ENCODE measurements at places on chromosomes 1 and 21.

DNA sequence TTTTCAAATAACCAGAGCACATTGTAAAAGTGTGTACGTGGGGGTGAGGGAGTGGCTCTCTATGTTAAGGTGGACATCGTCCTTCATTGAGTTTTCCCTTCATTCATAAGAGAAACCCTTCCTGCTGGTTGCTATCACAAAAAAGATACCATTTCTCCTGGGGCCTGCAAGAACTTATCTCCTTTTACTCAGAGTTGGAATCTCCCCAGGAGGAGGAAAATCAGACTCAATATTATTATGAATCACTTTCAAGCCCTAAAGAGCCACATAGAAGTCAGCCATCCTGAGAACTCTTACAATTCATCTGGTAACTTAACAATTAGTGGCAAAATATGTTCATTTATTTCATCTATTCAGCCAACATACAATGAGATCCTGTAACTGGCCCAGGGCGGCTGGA lies 27.1 kb upstream of the TGFBR3 start:
- no peak for DNase-seq

- no peak for DNase-seq
These were observed 35.6 kb downstream of the STUM start for GRCh38 chr1:226584164-226584563.

DNA sequence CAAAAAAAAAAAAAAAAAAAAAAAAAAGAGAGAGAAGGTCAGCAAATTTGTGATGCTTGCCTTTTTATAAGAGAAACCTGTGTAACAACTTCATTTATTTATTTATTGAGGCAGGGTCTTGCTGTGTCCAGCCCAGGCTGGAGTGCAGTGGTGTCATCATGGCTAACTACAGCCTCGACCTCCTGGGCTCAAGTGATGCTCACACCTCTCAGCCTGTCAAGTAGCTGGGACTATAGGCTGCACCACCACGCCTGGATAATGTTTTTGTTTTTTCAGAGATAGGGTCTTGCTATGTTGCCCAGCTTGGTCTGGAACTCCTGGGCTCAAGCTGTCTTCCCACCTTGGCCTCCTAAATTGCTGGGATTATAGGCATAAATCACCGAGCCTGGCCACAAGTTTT lies 42.4 kb downstream of the DHCR24 start:
- no peak for DNase-seq

DNA sequence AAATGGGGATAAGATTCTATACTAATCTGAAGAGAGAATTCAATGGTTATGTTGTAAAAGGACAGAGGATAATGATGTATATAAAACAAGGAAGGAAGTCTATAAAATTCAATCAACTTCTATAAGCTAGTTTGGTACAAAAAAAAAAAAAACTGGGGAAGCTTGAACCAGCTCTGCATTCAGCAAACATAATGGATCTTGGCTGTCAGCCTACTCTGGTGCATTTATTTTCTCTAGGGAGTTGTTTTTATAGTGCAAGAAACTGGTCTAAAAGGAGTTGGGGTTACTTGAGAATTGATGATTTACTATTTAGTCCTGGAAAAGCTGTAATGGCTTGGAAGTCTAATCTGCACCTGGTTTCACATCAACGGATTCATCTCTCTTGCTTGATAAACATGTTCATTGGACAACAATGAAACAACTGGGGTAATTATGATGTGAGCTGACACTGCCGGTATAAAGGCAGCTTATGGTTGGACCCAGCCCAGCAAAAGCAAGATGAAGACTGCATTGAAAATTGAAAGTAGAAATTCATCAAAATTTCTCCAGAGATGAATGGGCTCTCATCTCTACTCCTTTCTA lies 199.4 kb upstream of the NRIP1 start:
- DNase-seq = no peak

DNA sequence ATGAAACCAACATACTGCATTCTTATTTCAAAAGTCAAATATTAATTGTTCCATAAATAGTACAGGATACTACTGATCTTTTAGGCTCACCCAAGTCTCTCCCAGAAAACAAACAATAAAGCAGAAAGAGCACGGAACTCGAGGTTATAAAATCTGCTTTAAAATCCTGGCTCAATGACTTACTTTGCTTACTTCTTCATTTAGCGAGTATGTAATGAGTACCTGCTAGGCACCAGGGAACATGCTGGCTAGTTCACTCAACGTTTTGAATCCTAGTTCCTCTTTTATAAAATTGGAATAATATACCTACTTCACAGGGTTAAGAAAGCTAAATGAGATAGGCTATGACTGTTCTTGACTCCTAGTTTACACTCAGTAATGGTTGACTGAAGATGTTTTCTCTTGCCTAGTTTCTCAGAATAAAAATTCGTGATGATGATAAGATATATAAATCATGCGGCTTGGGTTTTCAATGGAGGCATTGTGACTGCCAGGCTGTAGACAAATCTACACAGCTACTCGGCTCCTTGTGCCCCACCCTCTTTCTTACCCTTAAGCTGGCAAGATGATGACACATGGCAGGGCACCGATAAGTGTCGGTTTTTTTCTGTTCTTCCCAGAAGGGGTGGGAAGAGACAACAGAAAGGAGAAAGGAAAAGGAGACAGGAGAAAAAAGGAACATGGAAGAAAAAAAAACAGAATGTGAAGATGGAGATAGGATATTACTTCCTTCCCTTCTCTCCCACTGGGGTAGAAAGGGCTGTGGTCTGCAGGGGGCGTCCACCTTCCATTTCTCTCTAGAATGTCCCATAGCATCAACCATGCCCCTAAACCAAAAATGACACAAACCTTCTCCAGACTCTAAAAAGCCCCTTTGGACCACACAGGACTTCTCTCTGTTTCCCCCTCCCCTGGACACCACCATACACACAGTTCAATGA lies 507.1 kb downstream of the SMYD3 start:
- no peak for DNase-seq

DNA sequence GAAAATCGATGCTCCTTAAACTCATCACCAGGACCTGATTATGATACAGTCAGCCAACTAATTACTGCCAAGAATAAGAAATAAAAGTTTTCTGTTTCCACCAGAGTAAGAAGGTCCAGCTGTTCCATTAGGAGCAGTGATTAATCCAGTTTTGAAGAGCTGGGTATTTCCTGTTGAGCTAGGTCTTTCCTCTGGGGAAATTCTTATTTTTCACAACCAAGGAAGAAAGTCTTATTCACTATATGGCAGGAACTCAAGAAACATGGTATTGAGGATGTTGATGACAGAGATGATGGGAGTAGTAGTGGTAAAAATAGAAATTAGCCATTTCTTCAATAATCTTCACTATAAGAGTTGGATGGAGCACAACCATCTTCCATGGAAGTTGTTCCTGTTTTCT lies 374.6 kb upstream of the RUNX1 start:
- DNase-seq = no peak

DNA sequence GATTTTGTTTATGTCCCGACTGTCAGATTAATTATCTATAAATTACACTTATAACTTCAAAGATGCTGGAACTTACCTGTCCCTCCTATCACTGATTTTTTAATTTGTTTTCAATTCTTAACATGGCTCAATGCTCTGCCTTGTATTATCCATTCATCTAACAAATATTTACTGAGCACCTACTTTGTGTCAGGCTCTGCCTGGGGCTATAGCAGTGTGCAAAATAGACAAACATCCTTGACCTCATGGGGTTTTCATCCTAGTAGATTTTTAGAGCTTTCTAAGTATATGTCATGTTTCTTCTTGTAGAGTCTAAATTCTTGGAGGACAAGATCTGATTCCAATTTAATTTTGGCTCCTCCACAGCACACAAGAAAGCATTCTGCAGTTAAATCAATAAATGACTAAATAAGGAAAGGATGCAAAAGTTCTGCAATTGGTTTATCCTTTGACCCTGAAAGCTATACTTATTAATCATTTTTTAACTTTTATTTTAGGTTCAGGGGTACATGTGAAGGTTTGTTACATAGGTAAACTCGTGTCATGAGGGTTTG lies 10.8 kb upstream of the SMYD2 start:
- DNase-seq = no peak

- DNase-seq = no peak
These were observed 3.2 kb upstream of the DISP3 start for GRCh38 chr1:11475748-11476147.

GRCh38 chr1:45394342-45394741 lies 54.1 kb upstream of the MUTYH start:
- no peak for DNase-seq

DNA sequence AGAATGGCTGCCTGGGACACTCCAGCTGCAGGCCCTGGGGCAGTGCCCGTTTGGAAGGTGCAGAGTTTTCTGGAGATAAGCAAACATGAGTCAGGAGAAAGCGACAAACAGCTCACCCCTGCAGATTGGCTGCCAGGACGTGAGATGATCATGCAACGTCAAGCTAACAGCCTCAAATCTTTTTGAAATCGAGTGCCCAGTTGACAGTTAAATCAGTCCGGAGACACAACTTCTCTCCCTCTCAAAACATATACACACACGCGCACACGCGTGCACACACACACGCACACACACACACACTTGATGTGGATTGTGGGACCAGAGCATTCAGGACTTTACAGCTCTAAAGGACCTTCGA lies 49.4 kb downstream of the TENT5C start:
- no peak for DNase-seq
